ENCODE measurements at places on chromosomes 2 and 18.

DNA sequence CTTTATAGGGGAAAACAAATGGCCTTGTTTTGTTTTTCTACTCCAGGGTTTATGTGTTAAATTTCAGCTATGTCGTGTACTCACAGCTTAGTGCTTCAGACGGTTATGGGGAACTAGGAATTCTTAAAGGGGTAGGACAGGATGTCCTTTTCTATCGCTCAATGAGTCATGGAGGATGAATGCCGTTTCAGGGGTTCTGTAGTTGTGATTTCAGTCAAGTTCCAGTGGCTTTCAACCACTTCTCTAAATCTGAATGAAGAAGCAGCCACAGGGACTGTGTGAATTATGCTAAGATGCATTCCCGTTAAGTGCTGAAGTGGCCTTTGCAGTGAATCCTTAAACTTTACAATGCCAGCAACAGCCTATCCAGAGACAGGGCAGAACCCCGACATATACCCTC is 1231.7 kb upstream of the ZEB2 start:
- DNase-seq = peak; percentile 64

GRCh38 chr2:215052404-215052803 is 86.0 kb downstream of the ABCA12 start:
- no peak for DNase-seq

DNA sequence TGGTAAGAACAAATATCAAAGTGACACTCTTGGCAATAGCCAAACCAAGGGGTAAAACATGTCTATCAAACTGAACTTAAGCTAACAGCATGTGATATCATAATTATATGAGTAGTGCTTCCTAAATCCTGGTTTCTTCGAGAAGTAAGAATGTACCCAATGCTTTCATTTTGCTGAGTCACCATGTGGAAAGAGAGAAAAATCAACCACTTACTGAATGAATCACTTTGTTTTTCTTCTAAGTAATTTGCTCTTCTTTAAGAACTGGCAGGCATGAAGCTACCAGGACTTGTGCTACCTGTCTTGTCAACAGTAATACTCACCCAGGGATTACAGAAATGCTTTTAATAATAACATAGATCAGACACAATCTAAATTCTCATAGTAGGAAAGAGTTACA is 19.0 kb upstream of the DUSP19 start:
- no peak for DNase-seq

DNA sequence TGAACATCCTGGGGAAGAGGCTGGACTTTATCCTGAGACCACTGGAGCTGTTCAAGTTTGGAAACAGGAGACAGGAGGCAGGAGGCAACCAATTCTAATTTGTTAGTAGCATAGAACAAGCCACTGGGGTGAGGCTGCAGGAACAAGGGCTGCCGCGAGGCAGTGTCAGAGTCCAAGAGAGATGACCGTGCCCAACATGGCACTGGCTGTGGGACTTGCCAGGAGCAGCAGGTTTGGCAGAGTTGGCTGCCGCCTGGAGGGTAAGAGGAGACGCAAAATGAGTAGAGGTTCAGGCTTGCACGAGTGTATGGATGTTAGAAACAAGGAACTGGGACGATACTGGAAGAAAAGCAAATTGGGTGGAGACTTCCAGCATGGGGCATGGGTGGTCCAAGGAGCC is 168.5 kb downstream of the TPGS2 start:
- DNase-seq = no peak

DNA sequence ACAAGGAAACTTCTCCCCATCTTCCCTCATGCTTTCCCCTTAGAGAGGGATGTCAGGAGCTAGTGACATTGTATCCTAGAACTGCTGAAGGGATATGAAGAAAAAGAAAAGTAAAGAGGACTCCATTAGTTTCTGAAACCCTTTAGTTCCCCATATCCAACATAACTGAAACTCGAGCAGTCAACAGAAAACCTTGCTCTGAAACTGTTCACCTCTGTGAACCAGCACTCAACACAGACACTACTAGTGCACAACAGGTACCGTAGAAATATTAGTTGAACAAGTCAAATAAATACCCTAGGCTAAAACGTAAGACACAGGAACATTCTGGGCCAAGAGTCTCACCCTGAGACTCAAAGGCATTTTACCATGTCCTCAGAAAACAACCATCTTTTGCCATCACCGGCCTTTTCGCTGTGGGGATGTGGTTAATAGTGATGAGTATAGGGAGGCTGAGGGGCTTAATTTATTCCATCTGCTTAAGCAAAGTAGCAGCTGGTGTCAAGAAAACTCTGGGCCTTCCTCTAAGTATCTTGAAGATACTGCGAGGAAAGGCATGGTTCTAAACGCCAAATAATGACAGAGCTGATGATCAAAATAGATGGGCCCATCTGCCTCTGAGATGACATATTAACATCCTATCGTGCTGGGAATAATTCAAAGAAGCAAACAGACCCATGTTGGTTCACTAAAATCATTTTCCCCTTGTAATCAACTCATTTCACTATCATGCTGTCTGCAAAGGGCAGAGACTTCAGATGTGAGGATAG is 156.8 kb downstream of the STK39 start:
- DNase-seq = no peak

Measured in umbilical cord (tissue), 2 donors.